Activated B cell treated with CpG ODN at 0.5 μM for 24 hours (primary cell): ENCODE measurements at places on chromosomes 11 and 22. TPM values are rescaled to one million over a fixed set of nuclear protein-coding genes. Genes with fewer than 3 reads are reported as not detected.

- no peaks in the 10 kb centered on the region for H3K36me3 ChIP-seq
- DNase-seq, result no peak
- no peak overlapping the region for H3K4me3 ChIP-seq
- H3K27me3 ChIP-seq, result no peaks in the 10 kb centered on the region
- H3K4me1 ChIP-seq, result no peaks in the 10 kb centered on the region
- H3K27ac ChIP-seq, result no peak overlapping the region
Measured at GRCh38 chr11:91295591-91295990, 929.0 kb upstream of the FAT3 start.

The RBM7 gene
- 33.6 and 34.1 TPM in 2 replicates for total RNA-seq

- DNase-seq, result no peak
- H3K36me3 ChIP-seq, result no peaks in the 10 kb centered on the region
- no peak overlapping the region for H3K4me3 ChIP-seq
- no peak overlapping the region for H3K27ac ChIP-seq
- H3K4me1 ChIP-seq, result peaks cover 32% of the 10 kb centered on the region
- H3K27me3 ChIP-seq, result no peaks in the 10 kb centered on the region
Measured at GRCh38 chr11:66321606-66322005, 4.8 kb upstream of the CD248 start.

DNA sequence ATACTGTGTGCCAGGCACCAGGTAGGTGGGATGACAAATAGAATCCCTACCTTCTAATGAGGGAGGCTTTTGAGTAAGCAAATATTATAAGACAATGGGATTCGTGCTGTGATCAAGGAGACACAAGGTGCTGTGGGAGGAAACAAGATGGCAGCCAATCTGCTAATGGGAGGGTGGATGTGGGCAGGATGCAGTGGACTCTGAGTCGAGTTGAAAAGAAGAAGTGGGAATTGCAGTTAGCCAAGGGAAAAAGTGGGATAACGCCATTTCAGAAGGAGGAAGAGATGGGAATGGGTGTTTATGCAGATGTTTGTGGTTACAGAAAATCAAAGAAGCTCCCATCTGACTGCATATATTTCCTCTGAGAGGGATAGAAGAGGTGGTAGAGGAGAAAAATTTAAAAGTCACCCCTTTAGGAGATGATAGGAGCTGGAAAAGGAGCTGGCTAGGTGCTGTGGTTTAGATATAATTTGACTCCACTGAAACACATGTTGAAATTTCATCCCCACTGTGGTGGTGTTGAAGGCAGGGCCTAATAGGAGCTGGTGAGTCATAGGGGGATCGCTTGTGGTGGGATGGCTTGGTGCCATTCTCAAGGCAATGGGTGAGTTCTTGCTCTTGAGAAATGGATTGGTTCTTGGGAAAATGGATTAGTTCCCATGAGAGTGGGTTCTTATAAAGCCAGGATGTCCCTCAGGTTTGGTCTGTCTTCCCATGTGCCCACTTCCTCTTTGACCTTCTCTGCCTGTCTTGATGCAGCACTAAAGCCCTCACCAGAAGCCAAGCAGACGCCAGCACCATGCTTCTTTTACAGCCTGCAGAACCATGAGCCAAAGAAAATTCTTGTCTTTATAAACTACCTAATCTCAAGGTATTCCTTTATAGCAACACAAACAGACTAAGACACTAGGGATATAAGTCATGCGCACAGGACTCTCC lies 30.0 kb upstream of the POU2AF1 start:
- H3K27me3 ChIP-seq, result no peaks in the 10 kb centered on the region
- peaks cover 80% of the 10 kb centered on the region for H3K4me1 ChIP-seq
- no peak for DNase-seq

DNA sequence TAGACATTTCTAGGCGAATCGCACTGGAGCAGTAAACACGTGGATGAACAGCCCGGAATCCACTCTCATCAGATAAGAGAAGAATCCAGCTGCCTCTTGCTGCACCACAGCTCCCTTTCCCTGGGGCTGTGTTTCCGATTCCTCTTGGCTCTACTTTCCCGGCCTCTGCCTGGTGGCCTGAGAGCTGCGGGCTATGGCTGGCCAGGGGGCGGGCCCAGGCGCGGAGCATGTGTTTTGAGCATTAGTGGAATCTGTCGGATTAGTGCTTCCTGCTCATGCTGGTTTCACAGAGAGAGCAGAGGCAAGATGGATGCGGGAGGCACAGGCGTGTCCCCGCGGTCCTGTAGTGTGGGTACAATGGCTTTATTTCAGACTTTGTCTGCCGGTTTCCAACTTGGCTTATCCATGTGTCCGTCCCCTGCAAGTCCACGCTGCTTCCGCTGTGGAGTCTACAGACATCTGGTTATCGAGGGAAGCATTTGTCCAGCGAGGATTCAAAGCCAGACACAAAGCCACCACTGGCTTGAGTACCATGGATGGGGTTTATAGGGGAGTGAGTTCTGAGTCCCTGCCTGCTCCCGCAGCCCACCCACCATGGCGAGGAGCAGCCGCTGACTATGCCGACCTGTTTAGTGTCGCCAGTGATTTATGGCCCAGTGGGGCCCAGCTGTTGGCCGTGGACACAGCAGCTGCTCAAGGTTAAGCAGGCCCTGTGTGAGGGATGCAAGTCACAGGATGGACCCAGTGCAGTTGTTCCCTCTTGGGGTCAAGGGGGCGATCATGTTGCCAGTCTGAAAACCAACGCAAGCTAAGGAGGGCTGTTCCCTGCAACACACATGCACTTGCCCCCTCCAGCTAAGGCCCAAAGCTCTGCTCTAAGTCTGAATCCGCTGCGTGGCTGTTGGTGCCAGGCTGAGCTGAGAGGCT lies 43.3 kb upstream of the EP300 start:
- H3K27me3 ChIP-seq, result no peaks in the 10 kb centered on the region
- H3K27ac ChIP-seq, result no peak overlapping the region
- no peaks in the 10 kb centered on the region for H3K4me1 ChIP-seq
- H3K4me3 ChIP-seq, result no peak overlapping the region

The PRR33 gene
- total RNA-seq, result 0.16 TPM in 1 of 2 replicates, not detected in the other

DNA sequence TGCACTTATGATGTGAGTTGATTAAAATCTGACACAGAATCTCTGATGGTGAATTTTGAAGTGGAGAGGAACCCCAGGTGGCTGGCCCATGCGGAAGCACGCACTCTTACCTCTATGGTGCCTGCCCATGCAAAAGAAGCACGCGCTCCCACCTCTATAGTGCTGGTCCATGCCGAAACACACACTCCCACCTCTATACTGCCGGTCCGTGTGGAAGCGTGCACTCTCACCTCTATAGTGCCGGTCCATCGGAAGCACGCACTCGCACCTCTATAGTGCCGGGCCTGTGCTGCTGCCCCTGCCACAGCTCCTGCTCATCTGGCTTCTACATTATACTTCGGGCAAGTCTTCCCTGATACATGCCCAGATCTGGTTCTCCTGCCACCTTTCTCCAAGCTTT lies 36.8 kb upstream of the SLC25A1 start:
- H3K27me3 ChIP-seq, result peaks cover 4% of the 10 kb centered on the region
- no peak overlapping the region for H3K4me3 ChIP-seq
- H3K36me3 ChIP-seq, result no peaks in the 10 kb centered on the region
- peaks cover 18% of the 10 kb centered on the region for H3K4me1 ChIP-seq
- DNase-seq, result no peak

The CHADL gene
- total RNA-seq, result 0.10 TPM in 1 of 2 replicates, not detected in the other

- H3K4me1 ChIP-seq, result peaks cover 8% of the 10 kb centered on the region
- DNase-seq, result no peak
- no peaks in the 10 kb centered on the region for H3K36me3 ChIP-seq
- no peak overlapping the region for H3K27ac ChIP-seq
- H3K4me3 ChIP-seq, result no peak overlapping the region
Measured at GRCh38 chr22:28958611-28959010, 75.2 kb downstream of the ZNRF3 start.
